ENCODE measurements at places on chromosomes 6 and 20. TPM values are rescaled to one million over a fixed set of nuclear protein-coding genes. Genes with fewer than 3 reads are reported as not detected.

- no peak for DNase-seq
Observed at GRCh38 chr20:44494681-44495080, 19.0 kb downstream of the TTPAL start.

DNA sequence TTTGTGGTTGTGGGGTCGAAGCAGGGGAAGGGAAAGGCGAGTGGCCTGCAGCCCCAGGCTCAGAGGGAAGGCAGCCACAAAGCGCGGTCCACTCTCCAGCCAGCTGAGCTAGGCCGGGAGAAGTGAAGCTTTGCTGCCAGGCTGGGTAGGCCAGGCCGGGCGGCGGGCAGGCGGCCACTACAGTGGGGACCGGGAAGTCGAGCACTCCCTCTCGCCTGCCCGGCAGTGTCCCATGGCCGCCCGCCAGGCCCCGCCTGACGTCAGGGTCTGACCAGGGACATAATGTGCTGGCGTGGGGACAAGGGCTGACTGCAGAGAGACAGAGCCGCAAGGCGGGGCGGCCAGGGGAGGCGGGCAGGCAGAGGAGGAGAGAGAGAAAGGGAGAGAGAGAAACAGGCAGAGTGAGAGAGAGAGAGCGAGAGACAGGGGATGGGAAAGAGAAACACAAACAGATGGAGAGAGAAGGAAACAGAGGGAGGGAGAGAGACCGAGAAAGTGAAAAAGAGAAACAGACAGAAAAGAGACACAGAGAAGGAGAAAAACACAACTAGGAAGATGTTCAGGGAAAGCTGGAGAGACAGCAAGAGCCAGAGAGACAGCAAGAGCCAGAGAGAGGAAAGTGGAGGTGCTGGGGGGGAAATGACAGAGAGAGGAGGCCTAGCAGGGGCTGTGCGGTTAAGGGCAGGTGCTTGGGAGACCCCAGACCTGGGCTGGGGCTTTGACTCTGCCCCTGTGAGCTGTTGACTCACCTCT is 94.5 kb upstream of the PTPN1 start:
- peak; percentile 99 for DNase-seq

GRCh38 chr20:2101057-2101864 is at the start of gene STK35:
STK35 (plus strand) TSS chr20:2101827; CDS start chr20:2101882, 55 bp downstream.
- DNase-seq, result peak; percentile 91

- DNase-seq, result no peak
Observed at GRCh38 chr6:36853325-36853724, 14.1 kb upstream of the CPNE5 start.

Gene GSTA2
- total RNA-seq, result not detected

DNA sequence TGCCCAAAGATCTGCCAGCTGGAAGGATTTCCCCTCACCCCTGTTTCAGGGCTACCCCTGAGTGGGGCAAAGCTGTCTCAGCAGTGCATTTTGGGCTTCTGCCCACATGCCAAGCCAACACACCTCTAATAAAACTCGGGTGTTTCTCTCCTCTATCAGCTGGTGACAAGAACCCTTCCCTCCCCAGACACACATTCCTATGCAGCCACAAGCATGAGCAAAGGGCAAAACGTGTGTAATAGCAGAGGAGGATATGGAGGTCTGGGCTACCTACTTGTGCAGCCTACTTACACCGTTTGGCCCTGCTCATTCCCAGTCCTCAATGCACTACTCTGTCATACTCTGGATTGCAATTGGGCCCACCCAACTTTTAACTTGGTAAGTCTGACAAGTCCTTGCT is 101.3 kb downstream of the IYD start:
- no peak for DNase-seq

- DNase-seq, result peak; percentile 95
Observed at GRCh38 chr6:3825851-3826581, 23.2 kb upstream of the FAM50B start.

Gene ZNF165
- total RNA-seq, result 0.19 TPM

Gene KIF25
- total RNA-seq, result 0.93 TPM

GRCh38 chr20:13342469-13343242 is 121.6 kb downstream of the ISM1 start:
- no peak for DNase-seq

Gene PROKR2
- total RNA-seq, result not detected

Gene OR2H1
- not detected for total RNA-seq

Gene DDX43
- 0.32 TPM for total RNA-seq

- no peak for DNase-seq
Observed at GRCh38 chr6:16049168-16049567, 79.7 kb upstream of the MYLIP start.

- DNase-seq, result no peak
Observed at GRCh38 chr6:66396549-66396948, 689.5 kb upstream of the EYS start.

- DNase-seq, result no peak
Observed at GRCh38 chr20:62433658-62434497, 6.5 kb upstream of the RBBP8NL start.

Gene DHX16
- total RNA-seq, result 27.2 TPM

GRCh38 chr20:17904027-17904426 is 64.6 kb downstream of the SNX5 start:
- DNase-seq, result no peak

Gene ERVFRD-1
- total RNA-seq, result 0.13 TPM

DNA sequence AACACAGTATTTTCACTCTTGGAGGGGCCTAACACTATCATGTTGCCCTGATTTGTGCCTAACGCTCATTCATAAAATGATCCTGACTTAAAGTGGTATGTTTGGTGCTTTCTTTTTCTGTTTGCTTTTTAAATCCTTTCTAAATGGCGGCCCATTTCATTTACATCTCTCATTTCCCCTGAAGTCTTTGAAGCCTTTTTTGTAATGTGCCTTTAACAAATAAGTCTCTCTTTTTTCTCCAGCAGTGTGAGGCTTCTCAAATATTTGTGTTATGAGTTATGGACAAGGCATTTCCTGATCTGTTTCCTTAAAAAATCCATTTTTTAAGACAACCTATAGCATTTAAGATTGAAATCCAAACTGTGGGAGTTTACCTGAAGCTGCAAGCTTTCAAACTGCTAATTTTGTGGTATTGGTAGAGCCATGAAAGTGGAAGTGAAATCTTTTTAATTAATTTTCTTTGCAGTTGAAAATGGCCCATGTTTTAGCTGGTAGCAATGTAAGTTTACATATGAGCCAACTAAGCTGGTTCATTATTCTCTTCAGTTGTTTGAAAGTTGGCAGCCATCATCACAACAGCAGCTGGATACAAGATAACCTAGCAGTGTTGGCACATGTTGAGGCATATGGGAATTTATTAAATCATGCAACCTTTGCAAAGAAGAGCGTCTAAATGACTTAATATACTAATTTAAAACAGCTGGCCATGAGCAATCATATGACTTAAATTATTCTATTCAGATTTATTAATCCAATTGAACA is 469.7 kb downstream of the CDKAL1 start:
- DNase-seq, result no peak

GRCh38 chr20:50189681-50190250 is 864 bp upstream of the CEBPB start:
- no peak for DNase-seq

Measured in mesenteric fat pad (tissue), 1 donor.